ENCODE measurements at places on chromosomes 16 and 17.

DNA sequence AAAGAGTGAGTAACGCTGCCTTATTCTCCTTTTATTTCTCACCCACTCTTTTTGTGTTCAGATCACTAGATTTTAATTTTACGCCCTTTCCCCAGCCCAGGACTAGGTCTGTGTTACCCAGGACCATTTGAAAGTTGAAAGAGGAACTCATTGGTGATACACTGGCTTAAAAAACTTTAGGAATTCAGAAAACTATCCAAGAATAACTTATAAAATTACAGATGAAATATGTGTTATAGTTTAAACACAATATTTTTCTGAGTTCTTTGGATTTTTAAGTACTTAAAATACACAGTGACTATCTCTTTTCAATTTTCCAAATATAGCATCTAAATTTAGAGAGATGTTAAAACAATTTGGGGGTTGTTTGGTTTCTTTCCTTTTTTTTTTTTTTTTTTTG, 385.2 kb downstream of the CDH13 start:
- DNase-seq, result no peak

DNA sequence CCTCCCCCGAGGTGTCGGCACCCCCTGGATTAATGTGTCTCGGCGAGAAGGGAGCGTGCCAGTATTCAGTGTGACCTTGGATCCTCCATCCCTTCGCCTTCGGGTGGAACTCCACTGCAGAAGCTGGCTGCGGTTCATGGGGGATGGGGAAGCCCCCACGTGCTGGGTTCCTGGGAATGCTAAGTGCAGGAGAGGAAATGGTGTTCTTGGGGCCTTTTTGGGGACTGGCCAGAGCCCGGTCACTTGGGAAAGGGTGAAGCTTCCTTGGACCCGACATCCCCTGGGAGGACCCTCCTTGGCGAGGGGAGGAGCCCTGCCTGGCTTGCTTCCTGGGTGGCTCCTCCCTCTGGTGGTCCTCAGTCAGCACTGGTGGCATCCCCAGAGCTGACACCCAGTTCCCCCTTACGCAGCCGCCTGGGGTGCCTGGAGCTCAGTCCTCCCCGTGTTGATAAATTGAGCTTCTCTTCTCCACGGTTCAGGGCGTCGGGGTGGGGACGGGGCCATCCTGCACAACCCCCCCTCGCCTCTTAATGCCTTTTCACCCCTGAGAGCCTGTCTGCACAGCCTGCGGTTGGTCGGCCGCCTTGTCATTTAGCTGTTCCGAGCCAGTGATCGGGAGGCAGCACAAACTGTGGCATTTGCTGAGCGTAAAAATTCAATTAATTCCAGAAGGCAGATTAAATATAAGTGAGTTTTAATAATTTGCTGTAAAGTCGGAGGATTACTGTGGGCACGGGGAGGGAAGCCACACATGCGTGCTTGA, 30.7 kb upstream of the GSE1 start:
- no peak for DNase-seq

GRCh38 chr16:78317564-78318240, 218.2 kb downstream of the WWOX start:
- no peak for DNase-seq

DNA sequence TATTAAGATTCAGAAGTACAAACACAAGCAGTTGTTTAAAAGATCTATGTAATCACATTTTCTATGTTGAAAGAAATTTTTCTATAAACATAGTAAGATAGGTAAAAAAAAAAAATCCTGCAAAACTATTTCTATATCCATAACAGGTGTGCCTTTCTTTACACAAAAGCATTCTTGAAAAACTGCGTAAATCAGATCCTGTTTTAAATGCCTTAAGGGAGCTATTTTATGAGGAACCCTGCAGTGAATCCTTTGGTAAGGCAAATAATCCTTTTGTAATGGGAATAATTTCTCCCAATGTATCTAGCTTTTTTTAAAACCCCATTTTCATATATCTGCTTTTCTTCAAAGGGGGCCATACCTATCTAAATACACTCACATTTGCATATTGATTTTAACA, 157.3 kb downstream of the AATF start:
- DNase-seq, result no peak

DNA sequence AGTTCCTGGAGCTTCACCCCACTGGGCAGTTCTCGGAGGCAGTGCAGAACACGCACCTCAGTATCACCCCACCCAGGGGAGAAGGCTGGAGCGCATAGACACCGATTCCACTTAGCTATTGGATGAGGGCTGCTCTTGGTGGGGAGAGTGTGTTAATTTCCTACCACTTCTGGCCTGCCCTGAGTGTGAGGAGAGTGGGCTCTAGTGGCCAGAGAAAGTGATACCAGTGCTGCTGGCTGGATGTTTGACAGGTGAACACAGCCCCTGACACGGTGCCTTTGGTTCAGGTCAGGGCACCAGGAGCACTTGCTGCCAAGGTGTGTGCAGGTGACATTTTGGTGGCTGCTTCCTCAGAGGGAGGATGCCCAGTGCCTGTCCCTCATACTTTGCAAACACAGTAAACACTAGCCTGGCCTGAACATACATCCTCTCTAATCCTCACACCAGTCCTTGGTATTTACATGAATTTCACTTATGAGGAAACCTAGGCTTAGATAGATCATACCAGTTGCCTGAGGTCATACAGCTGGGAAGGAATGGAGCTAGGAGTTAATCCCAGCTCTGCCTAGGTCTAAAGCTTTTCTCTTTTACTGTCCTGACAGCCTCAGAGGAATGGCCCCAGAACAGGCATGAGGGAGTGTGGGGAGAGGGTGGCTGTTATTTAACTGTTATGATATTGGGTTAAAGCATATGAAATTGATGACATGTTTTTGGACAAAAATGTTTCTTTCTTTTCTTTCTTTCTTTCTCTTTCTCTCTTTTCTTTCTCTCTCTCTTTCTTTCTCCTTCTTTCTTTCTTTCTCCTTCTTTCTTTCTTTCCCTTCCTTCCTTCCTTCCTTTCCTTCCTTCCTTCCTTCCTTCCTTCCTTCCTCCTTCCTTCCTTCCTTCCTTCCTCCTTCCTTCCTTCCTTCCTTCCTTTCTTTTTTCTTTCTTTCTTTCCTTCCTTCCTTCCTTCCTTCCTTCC, 21.0 kb upstream of the ITGAX start:
- DNase-seq, result no peak

- DNase-seq, result no peak
Measured at GRCh38 chr17:40346765-40347158, 17.8 kb downstream of the GJD3 start.

GRCh38 chr16:85348065-85348840, 236.0 kb upstream of the CIBAR2 start:
- DNase-seq, result no peak

DNA sequence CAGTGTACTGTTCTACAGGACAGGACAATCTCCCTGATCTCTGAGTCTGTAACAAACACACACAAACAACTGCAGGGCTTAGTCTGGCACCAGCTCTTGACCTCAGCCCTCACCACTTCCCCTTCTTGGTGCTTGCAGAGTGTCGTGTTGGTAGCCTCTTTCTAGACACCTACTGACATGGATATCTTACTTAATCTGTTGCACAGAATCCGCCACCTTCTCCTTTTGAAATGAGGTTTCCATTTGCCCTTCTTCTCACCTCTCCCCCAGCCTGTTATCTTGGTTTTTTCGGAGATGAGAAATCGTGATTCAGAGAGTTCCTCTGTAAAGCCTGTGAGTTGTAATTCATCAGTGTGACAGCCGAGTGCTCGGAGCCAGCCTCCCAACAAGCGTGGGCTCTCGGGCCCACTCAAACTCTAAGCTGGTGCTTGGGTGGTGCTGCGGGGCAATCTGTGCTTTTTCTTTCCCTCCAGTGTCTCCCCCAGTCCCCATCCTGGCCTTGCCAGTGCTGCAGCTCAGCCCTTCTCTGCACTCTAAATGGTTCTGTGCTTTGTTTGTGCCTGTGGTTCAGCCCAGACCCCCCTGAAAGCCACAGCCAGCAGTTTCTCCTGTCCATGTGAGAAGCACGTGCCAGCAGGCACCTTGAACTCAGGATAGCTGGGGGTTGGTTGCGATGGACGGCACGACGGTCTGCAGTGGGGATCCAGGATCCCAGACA, 28.1 kb downstream of the KIAA0513 start:
- peak; percentile 65 for DNase-seq

- no peak for DNase-seq
Measured at GRCh38 chr17:32370426-32370825, 20.5 kb downstream of the ZNF207 start.

GRCh38 chr17:78962345-78962983, 17.3 kb downstream of the LGALS3BP start:
- DNase-seq, result no peak

DNA sequence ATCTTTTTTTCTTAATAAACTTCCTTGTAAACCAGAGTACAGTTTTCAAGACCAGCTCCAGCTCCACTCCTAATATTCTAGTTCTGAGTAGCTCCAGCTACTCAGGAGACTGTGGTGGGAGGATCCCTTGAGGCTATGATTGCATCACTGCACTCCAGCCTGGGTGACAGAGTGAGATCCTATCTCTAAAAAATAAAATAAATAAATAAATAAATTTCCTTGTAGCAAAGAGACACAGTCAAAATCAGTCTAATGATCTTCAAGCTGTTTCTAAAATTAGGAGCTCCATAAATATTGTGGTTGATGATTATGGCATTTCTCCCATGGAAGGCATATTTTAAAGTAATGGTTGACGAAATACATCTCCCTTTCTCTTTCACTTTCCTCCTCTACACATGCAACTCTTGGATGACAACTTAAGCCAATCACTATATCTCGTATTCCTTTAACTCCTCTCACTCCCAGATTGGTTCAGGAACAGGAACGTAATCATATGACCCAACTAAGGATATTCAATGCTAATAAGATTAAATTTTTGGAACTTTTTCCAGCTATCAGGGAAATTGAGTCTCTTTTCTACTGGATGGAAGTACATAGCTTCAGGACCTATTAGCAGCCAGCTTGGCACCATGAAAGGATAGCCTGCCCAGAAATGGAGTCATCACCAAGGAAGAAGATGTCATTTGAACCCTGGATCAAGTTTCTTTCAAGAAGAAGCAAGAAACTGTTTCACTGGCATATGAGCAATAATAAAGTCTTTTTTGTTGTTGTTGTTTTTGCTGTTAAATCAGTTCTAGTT, 42.1 kb upstream of the TAOK1 start:
- no peak for DNase-seq

- no peak for DNase-seq
Measured at GRCh38 chr17:66865151-66865550, 30.2 kb downstream of the CACNG5 start.

- DNase-seq, result no peak
Measured at GRCh38 chr16:684961-685696, 995 bp upstream of the JMJD8 start.

GRCh38 chr17:34299027-34299426, 13.5 kb downstream of the CCL11 start:
- no peak for DNase-seq

- DNase-seq, result no peak
Measured at GRCh38 chr17:74250324-74250995, 23.6 kb upstream of the DNAI2 start.

DNA sequence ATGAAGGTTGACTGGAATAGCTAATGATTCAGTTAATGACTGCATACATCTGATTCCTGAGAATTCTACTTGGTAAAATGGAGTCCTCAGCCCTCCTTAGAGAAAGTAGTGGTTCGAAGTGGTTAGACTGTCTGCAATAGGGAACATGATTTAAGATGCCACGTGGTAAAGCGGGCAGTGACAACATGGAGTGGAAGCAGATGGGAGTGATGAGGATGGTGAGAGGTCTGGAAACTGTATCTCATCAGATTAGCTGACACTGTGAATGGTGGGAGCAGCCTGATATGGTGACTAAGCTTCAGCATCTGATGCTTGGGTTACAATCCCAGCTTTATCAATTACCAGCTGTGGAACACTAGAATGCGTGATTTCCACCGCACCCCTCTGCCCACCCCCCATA, 8.4 kb downstream of the CDH11 start:
- DNase-seq, result no peak

DNA sequence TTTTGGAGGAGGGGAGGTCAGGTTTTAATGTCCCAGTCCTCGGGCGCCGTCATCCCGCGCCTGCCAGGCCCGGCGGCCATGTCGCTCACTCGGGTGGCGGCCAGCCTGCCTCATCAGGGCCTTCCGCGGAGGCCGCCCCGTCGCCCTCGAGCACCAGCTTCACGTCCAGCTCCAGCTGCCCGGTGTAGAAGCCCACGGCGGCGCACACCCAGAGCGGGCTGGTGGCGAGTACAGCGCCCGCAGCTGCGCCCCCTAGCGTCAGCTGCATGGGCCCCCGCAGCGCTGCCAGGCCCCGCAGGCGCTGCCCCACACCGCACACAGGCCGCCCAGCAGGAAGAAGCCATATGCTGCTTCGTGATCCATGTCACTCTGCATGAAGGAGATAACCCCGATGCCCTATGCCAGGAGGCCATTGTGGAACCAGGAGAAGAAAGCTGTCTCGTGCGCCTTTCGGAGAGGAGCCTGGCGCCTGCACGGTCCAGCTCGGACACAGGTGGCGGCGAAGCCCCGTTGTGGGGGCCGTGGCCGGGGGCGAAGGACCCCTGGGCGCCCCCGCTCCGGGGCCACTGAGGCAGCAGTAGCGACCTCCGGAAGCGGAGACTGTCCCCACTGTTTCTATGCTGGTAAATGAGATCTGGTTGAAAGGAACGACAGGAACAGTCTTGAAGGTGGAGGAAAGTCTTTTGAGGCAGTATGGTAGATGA, 9.6 kb downstream of the AP2B1 start:
- DNase-seq, result no peak

DNA sequence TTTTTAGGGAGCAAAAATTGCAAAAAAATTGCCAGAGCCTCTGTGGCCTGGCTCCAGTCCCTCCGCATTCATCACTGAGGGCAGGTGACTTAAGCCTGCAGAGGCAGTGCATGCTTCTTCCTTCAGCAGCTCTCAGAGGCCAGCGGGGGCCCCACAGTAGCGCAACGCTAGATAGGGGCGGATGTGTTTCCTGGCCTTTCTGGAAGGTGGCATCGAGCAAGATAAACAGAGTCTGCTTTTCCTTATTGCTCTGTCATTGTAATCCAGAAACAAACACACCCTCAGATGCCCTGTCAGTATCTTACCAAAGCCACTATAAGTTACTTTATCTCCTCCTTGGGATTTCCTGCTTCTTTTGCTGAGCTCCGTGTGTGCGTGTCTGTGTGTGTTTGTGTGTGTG, 75.5 kb upstream of the IRX6 start:
- no peak for DNase-seq

- no peak for DNase-seq
Measured at GRCh38 chr17:62790564-62790986, 17.5 kb downstream of the MARCHF10 start.

DNA sequence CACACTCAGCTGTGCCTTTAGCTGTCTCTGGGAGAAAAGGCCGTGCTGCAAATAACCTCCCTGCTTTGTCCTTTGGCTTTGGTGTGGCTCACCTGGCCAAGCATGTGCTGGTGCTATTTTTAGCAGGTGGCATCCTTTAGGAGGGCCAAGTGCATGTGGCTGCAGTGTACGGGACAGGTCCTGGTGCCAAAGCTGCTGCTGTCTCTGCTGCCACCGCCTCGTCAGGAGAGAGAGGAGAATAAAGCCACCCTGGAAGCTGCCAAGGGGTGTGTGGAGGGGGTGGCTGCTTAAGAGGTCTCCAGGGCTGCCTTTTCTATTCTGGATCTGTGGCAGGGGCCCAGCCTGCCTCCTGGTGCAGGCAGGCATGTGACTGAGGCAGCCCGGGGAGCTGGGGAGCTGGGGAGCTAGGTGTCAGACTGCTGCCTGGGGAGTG, 6.2 kb downstream of the AKAP1 start:
- no peak for DNase-seq

Data from activated effector memory CD4-positive, alpha-beta T cell treated with Interleukin-2 at 50 U/mL for 16 hours (primary cell).